ENCODE measurements at places on chromosomes 3 and 15.
A peak's percentile ranks its signal among the peaks of the same experiment; 100 is the strongest.

DNA sequence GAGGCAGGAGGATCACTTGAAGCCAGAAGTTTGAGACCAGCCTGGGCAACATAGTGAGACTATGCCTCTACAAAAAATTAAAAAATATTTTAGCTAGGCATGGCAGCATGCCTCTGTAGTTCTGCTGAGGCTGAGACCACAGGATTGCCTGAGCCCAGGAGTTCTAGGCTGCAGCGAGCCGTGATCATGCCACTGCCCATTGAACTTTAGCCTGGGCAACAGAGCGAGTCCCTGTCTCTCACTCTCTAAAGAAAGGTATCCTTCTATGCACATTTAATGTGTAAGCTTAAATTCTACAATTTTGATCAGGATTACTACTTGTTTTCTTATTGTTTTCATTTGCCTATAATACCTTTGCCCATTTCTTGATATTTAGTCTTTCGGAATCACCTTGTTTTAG lies 26.8 kb downstream of the GALK2 start:
- no peak for DNase-seq

GRCh38 chr15:68151277-68151676 lies 53.9 kb downstream of the CALML4 start:
- DNase-seq = no peak

- no peak for DNase-seq
Observed at GRCh38 chr3:134110963-134111362, 81.2 kb upstream of the SLCO2A1 start.

- peak; percentile 59 for DNase-seq
Observed at GRCh38 chr15:99755692-99756409, 22.6 kb upstream of the LYSMD4 start.

DNA sequence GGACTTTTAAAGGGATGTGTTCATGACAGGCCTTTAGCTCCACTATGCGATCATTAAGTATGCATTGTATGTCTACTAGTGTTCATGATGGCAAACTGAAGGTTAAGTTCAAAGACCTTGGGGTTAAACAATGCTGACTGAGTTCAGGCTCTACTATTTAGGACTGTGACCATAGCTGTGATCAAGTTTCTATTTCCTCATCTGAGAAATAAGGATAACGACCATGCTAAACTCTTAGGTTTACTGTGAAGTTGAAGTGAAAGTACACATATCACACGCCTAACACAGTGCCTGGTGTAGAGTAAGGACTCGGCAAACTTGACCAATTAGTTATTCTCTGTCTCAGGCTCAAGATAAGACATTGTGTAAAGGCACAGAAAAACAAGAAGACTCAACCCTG lies 243.2 kb downstream of the MBNL1 start:
- no peak for DNase-seq

DNA sequence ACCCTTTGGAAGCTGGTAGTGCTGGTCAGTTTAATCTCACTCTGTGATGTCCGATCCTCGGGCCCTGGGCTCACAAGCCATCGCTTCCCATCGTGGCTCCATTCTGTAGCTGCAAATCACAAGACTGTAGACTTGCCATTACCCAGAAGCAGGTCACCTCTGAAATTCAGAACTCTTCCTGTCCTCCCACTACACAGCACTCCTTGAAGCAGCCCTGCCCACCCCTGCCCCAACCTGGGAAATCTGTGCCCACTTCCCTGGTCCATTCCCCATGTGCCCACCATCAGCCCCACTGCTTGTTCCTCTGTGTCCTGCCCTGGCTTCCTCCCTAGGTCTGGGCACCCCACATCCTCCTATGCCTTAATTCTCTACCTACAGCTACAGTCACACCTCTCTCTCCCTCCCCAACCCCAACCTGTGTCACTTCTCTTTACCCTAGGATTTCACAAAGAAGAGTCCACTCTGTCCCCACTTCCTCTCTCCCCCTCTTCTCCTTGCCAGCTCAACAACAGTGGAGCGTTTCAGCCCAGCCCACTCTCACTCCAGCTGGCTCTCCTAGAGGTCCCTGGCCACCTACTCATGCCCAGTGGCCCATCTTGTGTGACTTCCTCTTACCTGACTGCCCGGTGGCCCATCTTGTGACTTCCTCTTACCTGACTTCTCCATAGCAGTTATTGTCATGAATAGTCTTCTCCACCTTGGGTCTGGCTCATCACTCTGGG lies 8.3 kb downstream of the ZNF710 start:
- DNase-seq = no peak

- DNase-seq = no peak
Observed at GRCh38 chr15:101115393-101115785, 136.5 kb downstream of the CHSY1 start.

DNA sequence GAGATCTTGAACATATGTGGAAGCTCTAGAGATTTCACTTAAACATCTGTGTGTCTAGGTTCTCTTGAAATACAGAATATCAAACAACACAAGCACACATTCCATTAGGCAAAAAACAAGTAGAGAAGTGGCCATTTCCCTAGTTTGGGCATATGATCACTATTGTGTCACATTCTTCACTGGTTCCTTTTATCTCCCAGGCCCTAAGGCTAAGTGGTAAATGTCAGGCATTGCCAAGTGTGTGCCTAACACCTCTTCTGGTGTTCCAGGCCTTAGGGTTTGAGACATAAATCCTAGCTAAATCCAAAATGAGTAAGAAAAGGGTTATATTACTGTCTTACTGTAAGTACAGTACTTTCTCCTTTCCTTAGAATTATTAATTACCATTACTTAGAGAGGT lies 880.1 kb downstream of the PDCD6IP start:
- DNase-seq = no peak

DNA sequence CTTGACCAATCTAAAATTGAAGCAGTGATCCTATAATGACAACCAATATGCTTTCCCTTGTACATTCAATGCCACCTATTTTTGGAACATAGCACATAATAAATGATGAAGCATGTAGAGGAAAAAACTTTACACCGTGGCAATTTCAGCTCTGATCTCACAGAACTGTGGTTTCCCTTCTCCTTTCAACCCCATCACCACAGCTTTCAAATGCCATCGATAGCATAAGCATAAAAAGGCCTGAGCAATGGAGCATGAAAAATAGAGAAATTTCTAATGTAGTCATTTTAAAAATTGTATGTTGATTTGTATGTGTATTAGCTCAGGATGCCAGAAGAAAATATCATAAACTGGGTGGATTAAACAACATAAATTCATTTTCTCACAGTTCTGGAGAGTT lies 406.0 kb upstream of the TMCO5A start:
- no peak for DNase-seq

GRCh38 chr15:42604894-42605744 lies 29.7 kb downstream of the STARD9 start:
- no peak for DNase-seq

- DNase-seq = no peak
Observed at GRCh38 chr3:32586356-32586755, 15.7 kb upstream of the DYNC1LI1 start.

DNA sequence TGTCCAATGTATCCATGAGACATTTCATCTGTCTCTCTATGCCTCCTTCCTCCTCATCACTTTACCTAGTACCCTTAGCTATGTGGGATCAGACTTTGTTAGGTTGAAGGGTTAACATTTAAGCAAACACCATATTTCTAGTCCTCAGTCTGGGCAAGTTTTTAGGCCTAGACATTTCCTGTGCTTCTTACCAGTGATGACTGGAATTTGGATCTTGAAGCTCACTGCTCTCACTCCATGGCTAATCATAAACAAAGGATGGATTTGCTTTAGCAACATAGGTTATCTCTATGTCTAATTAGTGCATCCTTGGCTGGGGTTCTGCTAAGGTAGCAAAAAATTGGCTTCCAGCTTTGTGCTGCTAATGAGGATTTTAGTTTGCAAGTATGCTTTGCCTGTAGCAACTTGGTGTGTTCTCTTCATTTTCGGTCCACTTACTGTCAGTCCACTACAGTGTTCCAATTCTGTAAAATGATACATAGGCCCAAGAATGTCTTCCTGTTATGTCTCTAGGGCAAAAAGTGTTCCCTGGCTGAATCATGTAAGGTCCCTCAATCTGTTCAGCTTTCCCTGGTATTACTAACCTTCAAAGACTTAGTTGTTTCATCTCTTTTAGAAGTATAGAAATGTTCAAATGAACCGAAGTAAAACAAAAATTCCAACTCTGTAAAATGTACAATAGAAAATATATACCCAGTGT lies 615.4 kb downstream of the CADM2 start:
- no peak for DNase-seq

- DNase-seq = no peak
Observed at GRCh38 chr3:128424508-128425069, 42.1 kb downstream of the DNAJB8 start.

DNA sequence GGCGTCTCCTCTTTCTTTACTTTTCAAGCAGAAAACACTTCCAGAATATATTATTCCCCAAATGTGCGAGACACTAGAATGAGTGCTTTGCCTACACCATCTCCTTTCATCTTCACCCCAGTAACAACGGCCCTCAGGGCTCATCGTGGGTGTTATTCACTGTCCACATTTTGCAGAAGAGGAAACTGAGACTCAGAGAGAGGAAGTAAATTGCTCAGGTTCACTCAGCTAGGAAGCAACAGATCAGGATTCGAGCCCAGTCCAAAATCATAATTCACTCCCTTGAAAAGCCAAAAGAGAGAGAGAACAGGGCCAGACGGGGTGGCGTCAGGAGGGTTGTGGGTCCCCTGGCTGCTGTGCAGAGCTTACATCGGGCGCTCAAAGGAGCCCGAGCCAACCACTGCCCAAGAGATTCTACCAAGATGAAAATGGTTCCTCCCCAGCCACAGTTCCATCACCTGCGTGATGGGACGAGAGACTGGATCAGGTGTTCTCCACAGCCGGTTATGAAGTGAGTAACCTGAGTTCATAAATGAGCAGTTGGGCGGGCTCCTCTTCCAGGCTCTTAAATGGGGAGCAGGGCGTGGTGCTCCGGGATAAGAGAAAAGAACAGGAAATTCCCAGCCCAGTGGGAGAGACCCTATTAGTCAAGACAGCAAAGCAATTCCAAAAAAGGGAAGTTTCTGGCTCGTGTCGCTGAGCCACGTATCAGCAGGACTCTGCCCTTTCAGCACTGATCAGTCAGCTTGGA lies 48.6 kb upstream of the FLNB start:
- DNase-seq = no peak

- no peak for DNase-seq
Observed at GRCh38 chr15:80984856-80985255, 4.8 kb downstream of the MESD start.

DNA sequence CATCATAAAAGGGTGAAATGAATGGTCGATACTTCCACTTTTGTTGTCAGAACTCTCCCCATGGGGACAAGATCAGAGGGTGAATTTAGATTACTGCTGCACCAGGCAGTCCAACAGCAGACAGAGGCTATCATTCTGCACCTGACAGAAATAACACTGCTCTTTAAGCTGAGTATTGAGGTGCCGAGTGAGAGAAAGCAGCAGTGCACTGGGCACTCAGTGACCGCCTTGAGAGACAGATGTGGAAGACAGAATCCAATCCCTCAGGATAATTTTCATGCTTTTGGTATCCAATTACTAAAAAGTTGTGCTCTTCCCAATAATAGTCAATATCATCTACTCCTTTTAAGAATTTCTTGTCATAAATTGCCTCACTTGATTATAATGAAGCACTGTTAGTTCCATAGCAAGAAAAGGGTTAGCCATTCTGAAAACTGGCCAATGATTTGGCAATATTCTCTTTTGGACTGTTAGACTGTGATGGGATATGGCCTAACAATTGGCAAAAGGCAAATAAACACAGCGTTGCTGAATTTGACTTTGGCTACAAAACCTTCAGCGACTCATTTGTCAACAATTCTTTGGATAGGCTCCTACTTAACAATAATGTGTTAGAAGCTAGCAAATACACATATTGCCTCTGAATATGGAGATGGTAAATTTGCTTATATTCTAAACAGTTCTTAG lies 5.5 kb downstream of the FGF7 start:
- no peak for DNase-seq

DNA sequence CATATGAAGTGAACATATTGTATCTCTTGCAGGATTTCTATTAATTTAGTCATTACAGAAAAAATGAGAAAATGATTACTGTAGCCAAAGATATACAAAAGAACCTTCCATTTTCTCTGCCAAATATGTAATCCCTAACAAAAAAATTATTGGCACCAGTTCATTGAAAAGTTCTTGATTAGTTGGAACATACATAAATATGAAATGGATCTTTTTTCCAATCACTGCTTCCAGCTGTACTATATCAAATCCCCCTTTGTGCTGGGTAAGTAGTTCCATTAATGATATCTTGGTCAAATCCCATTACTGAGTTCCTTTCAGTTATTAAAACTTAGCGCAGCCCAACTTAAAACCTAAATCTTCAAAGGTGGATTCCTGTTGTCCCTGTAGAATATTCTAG lies 263.8 kb downstream of the SLC9A9 start:
- DNase-seq = no peak

DNA sequence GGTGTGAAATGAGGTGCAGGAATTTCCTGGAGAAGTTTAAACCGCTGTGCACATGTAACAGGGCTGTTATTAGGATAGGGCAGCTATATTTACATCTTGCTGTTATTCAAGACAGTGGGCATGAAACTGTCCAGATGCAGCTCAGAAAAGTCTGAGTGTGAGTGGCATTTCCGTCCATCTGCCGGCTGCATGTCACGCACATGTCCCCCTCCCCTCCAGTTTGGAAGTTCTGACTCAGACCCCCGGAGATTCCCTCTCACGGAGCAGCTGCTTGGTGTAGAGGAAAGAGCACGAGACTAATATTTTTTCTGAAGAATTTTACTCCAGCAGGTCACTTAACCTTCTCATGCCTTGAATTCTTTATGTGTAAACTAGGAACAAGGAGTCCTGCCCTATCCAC lies 69.8 kb downstream of the FEM1B start:
- no peak for DNase-seq

DNA sequence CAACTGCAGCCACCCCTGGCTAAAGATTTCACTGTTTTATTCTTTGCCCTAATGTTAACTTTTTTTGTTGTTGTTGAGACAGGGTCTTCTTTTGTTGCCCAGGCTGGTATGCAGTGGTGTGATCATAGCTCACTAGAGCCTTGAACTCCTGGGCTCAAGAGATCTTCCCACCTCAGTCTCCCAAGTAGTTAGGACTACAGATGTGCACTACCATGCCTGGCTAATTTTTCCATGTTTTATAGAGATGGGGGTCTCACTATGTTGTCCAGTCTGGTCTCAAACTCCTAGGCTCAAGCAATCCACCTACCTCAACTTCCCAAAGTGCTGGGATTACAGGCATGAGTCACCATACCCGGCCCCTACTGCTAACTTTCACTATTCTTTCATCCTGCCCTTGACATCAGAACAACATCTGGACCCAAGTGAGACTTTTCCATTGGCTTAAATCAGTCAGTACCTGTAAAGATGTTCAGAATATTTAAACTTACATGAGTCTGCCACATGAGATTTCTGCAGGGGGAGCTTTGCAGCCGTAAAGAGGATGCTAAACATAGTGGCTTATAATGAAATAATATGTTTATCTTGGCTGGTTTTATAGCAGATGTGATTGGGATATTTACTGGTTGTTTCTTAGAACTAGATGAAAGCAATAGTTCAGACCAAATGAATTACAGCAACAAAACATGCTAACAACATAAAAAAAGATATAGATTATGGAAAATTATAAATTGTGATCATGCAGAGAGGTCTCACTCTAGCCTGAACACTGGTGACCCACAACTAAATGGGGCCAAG lies 73.6 kb downstream of the HMG20A start:
- DNase-seq = no peak

GRCh38 chr15:81095690-81096365 lies 38.2 kb upstream of the CFAP161 start:
- DNase-seq = no peak
